GOT3 (cell line): ENCODE measurements at places on chromosomes 6 and 20.

DNA sequence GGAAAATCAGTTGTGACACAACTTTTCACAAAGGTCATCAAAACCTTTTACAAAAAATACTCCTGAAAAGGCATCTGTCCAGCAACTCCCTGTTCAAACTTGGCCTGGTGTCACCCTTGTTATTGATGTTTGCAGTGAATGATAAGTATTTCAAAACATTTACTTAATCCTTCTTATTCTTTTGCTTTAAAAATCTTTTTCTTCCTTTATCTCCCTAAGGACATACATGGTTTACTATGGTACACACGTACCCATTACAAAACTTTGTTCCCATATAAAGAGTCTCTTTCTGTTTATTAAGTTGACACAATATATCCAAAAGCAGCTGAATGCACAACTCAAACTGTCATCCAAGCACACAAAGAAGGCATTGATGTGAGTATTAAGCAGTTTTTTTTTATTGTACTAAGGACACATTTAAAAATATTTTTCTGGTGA is 17.5 kb downstream of the GSTA2 start:
- no peak for DNase-seq

DNA sequence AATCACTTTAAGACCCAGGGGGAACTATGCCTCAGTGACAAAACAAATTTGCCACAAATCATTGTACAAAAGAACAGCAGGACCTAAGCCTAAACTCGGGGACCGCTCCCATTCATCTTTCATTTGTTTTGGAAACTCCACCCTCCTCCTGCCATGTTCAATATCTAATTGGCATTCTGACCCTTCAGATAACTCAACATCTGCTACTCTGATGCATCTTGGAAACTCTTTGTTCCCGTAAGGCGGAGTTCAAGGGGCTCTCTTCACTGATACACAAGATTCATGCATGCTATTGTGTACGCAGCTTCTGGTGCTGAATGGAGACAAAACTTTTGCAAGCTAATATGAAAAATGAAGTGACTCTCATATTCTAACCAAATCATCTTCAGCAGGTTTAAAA is 187.6 kb downstream of the ZFP64 start:
- no peak for DNase-seq

DNA sequence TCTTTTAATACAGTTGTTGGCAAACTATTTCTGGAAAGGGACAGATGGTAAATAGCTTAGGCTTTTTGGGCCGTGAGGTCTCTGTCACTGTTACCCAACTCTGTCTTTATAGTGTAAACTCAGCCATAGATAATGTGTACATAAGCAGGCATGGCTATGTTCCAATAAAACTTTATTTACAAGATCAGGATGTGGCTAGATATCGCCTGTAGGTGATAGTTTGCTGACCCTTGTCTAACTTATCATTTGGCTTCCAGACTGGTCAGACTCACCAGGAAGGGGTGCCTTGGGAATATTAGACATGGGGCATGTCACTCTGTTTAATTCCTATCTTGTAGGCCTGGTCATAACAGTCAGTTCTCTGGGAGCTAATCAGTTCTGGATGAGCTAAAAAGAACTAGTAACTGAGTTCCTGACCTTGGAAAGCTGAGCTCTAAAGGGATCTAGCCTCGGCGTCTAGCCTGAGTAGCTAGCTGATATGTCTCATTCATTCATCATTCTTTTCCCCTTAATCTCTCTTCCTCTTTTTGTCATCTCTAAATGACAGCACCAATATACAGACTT is 163.6 kb downstream of the SLC16A10 start:
- DNase-seq = no peak

GRCh38 chr6:47202644-47203205 is 107.0 kb downstream of the TNFRSF21 start:
- no peak for DNase-seq

- no peak for DNase-seq
These were observed 154.8 kb upstream of the SLC35B3 start for GRCh38 chr6:8589941-8590729.
